D721Med (cell line): ENCODE measurements at places on chromosomes 4 and X.

GRCh38 chrX:27463187-27463586, at the start of gene PPP4R3C:
Gene PPP4R3C (minus strand): TSS chrX:27463341. CDS start chrX:27463296, 45 bp downstream.
- no peak for DNase-seq

GRCh38 chr4:175779081-175779620, 32.9 kb downstream of the GPM6A start:
- no peak for DNase-seq

- no peak for DNase-seq
Measured at GRCh38 chr4:39700554-39700953, 2.6 kb downstream of the UBE2K start.

GRCh38 chr4:52106660-52107059, 55.6 kb downstream of the SPATA18 start:
- DNase-seq: no peak

DNA sequence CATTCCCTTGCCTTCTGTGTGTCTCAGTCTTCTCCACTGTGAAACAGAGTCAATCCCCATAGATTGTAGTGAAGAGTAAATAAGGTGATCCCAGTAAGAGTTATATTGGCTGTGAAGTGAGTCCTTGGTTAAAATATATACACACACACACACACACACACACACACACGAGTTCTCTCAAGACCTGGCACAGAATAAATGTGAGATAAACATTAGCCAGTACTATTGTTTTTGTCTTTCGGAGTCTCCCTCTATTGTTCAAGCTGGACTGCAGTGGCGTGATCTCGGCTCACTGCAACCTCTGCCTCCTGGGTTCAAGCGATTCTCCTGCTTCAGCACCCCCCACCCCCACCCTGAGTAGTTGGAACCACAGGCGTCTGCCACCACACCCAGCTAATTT, 44.8 kb upstream of the FAM156A start:
- DNase-seq: no peak

DNA sequence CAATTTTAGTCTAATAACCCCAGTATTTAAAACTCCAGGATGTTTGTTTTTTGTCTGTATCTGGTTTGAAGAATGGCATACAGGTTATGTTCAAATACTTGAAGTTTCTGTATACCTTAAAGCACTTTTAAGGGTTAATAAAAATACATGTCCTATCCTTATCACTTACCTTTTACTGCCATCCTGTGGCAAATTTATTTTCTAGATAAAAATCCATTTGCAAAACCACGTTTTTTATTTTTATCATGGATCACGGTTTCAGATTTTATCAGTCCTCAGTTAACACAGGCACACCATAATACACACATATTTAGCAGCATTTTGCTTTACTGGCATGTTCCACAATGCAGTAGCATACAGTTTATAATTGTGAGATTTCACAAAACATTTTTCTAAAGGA, 113.3 kb upstream of the H2AZ1 start:
- DNase-seq: no peak

DNA sequence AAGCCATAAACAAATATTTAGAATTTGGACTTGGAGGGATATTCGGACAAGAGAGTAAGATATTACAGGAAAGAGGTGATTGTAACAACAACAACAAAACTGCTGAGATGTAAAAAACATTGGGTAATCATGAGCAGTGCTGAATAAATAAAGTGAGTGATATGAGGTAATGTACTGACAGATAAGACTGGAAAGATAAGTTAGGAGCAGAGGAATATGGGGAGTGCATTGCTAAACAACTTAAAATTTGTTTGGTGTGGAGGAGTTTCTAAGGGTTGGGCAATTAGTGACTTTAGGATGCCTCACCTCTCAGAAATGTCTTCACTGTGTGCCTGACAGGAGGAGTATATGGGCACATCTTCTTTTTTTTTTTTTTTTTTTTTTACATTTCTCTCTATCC, 637.8 kb upstream of the GRIA3 start:
- DNase-seq: no peak

- no peak for DNase-seq
Measured at GRCh38 chr4:106985830-106986229, 50.3 kb downstream of the DKK2 start.

DNA sequence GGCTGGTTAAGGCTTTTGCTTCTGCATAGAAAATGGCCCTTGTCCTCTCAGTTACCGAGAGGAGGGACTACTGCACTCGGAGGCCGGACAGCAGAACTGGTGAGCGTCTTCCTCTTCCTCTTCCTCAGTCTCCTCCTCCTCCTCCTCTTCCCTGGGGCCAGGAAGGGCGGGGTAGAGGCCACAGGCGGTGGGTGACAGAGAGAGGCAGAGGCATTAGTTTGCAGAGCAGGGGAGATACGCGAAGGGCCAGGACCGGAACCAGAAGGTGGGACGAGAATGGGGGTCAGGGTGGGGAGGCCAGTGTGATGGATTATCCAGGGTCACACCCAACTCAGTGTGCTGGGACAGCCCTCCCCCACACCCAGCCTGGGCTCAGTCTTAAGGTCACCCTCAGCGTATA, 14.5 kb downstream of the IQSEC2 start:
- DNase-seq: no peak

- no peak for DNase-seq
Measured at GRCh38 chrX:1492421-1493012, 39.8 kb upstream of the ASMTL start.

DNA sequence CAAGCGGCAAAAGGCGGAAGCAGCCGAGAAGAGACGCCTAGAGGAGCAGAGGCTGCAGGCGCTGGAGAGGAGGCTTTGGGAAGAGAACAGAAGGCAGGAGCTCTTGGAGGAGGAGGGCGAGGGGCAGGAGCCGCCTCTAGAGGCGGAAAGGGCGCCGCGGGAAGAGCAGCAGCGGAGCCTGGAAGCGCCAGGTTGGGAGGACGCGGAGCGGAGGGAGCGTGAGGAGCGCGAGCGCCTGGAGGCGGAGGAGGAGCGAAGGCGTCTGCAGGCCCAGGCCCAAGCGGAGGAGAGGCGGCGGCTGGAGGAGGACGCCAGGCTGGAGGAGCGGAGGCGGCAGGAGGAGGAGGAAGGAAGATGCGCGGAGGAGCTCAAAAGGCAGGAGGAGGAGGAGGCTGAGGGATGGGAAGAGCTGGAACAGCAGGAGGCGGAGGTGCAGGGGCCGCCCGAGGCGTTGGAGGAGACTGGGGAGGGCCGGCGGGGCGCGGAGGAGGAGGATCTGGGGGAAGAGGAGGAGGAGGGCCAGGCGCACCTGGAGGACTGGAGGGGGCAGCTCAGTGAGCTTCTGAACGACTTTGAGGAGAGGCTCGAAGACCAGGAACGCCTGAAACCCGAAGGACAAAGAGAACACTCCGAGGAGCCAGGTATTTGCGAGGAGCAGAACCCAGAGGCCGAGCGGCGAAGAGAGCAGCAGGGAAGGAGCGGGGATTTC, 72.9 kb downstream of the AASDH start:
- no peak for DNase-seq

GRCh38 chrX:19839770-19840254, 47.6 kb downstream of the SH3KBP1 start:
- DNase-seq: no peak

DNA sequence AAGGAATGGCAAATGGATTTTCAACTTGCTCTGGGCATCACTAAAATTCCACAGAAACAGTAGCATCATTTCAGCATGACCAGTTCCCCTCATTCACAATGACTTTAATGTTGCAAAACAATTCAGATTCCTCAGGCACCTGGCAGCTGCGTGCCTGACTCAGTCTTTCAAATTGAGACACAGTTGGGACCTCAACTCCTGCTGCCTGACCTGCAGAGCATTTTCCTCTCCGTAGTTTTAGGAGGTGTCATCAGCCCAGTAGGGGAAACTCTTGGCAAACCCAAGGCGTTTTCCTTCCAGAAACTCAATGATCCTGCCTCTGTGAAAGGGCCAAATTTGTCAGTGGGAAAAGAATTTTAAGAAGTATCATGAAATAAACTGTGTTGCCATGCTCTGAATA, 388.9 kb downstream of the SPRY1 start:
- no peak for DNase-seq

- no peak for DNase-seq
Measured at GRCh38 chr4:61992351-61992750, 792.2 kb downstream of the ADGRL3 start.

- DNase-seq: no peak
Measured at GRCh38 chrX:72080800-72081199, 50.9 kb downstream of the RTL5 start.

DNA sequence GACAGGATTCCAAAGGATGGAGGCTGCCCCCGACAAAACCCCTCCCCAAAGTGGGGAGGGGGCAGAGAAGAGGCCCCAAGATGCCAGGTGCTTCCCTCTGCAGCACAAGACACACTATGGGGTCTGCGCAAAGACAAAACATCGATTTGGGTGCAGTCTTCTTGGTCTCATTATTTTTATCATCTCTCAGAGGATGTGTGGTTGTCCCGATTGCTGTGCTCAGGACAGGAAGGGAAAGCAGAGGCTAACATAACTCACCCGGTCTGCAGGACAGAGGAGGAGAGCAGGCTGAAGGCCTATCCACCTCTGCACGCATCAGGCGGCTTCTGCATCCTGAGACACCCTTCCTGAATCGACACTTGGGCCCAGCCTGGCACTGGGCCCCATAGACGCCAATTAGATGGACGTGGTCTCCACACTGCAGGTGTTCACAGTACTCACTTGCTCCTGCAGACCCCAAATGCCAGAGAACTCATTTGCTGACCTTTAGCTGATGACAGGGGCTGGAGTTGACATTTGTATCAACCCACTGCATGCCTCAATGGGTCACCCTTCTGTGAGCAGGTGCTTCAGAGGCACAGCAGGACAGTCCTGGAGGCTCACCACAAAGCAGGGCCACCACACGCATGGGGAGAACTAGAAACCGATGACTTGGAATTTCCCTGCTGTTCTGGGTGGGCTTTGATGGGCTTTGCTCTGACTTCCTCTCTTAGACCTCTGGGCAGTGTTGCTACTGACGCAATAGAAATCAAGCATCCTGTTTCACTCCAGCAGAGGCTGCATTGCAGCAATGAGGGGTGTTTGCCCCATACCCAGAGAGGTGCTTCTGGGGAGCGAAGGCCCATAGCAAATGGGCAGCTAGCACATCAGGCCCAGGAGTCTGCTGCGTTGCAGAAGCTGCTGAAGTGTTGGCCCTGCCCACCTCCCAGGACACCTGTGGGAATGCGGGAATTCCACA, 96.3 kb upstream of the ENPP6 start:
- no peak for DNase-seq

DNA sequence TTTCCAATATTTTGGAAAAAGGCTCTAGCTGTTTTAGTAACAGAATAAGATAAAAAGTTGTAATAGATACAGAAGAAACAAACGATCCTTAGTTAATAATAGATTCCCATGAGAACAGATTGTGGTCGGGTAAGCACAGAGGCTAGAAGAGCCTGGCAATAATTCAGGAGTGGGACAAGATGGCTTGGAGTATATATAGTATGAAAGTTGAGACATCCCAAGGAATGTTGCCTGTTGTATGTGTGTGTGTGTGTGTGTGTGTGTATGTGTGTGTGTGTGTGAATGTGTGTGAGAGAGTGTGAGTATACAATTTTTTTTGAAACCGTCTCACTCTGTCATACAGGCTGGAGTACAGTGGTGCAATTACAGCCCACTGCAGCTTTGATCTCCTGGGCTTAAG, 150.7 kb downstream of the PDGFC start:
- DNase-seq: no peak

DNA sequence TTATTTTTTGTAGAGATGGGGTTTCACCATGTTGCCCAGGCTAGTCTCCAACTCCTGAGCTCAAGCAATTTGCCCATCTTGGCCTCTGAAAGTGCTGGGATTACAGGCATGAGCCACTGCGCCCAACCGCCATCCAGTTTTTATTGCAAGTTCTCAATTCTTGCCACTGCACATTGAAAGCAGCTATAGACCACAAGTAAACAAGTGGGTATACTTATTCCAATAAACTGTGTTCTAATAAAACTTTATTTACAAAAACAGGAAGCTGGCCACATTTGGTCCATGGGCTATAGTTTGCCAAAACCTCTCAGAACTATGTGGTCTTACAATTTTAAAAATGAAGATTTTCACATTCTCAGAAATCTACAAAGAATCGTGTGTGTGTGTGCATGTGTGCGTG, 313.6 kb upstream of the RASGEF1B start:
- DNase-seq: no peak

DNA sequence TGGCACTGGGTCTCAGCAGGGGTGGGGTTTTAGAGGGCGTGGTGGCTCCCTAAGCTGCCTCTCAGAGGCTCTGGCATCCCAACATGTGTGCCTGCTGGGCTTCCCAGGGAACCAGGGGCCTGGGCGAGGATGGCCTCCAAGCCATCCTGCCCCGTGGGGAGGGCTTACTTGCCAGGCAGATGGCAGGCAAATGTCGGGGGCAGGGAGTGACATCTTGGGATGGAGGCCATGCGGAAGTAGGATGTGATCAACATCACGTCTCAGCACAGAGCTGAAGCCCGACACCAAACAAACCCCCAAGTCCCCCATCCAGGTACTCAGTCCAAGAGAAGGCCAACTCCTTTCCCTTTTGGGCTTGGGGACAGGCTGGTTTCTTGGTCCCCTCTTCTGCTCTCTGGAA, 4.7 kb downstream of the L1CAM start:
- DNase-seq: no peak

DNA sequence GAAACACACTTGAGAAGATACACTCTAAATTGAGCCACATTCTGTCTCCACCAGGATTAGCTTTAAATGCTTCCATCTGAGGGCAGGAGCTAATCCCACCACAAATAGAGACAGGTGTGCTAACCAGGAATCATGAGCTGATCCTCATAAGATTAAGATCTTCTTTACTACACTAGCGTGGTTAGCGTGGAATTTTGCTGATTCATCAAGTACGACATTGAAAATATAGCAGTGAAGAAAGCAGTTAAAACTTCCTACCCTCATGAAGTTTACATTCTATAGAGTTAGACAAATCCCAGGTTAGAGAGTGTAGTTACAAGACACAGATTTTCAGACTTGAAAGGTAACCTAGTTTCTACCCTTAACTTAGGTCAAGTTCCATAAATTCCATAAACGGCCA, 5.3 kb upstream of the APELA start:
- DNase-seq: no peak

- DNase-seq: no peak
Measured at GRCh38 chrX:140432346-140433175, 72.3 kb downstream of the SOX3 start.

GRCh38 chr4:54063737-54064316, 578 bp downstream of the CHIC2 start:
- no peak for DNase-seq

DNA sequence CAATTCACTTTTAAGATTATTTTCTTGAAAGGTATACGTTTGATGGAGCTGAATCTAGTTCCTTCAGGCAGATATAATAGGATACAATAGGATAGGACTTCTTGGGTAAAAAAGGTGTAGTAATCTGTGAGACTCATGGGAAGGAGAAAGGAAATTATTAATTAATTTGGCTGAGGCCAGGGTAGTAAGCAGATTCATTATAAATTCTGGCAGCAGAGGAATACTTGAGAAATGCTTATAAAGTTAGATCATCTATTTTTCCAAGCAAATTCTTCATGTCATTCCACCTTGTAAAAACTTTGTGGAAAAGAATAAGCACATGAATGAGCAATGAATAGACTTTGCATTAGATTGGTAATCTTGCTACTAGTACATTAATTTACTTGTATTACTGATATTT, 46.9 kb downstream of the GYPE start:
- DNase-seq: no peak

GRCh38 chr4:135718019-135718418, 1516.4 kb upstream of the PABPC4L start:
- DNase-seq: no peak
